ENCODE measurements at places on chromosomes 12 and 14.

DNA sequence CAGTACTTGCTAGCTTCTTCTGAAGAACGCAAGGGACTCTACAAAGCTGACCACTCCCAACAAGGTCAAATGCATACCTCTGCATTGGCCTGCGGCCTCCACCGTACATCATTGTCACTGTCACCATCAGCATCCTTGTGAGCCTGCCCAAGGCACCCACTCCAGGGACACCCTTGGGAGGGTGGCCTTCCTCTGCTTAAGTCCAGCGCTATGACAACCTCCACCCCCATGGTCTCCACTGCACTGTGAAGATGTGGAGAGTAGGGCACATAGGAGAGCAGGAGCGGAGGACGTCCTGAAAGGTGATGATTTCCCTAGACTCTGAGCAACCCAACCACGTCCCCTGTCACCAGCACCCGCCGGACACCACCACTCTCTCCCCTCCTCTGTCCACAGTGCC, 252.8 kb downstream of the ALG10 start:
- DNase-seq = no peak

DNA sequence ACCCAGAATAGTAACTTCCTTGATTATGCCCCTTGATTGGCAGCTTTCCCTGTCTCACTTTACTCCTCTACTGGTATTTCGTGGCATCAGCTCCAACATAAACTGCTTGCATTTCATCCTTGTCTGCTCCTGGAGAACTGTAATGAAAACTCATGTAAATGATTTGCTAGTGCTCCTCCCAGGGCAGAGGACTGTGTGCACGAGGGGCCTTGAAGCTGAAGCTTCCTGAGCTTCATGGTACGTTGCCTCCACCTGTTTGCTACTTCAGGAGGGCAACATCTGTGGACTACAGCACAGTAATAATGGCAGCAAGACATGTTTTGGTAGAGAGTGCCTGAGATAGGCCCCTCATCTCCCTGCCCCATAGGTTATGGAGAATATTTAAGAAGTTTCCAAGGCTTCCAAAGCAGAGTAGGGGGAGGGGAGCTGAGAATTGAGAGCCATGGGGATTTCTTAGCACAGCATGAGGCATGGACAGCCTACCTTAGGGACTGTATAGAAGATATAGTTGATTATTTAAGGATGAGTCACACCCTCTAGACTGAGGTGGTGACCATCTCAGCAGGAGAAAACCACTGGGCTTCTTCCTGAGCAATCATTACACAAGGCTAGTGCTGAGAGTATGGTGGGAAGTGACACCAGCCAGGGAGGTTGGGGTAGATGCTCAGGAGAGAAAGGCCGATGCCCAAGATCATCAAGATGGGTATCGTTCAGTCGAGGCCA, 29.5 kb downstream of the CCDC198 start:
- no peak for DNase-seq

DNA sequence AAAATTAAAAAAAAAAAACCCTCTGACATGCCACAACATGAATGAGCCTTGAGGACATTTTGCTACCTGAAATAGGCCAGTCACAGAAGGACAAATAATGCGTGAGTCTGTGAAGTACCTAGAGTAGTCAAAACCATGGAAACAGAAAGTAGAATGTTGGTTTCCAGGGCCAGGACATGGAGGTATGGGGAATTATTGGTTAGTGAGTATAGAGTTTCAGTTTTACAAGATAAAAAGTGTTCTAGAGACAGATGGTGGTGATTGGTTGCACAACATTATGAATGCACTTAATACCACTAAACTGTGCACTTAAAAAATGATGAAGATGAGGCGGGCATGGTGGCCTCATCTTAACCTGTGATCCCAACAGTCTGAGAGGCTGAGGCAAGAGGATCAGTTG, 47.6 kb upstream of the ZFP36L1 start:
- DNase-seq = no peak

- no peak for DNase-seq
Observed at GRCh38 chr12:126726481-126727217, 1540.3 kb upstream of the TMEM132C start.

DNA sequence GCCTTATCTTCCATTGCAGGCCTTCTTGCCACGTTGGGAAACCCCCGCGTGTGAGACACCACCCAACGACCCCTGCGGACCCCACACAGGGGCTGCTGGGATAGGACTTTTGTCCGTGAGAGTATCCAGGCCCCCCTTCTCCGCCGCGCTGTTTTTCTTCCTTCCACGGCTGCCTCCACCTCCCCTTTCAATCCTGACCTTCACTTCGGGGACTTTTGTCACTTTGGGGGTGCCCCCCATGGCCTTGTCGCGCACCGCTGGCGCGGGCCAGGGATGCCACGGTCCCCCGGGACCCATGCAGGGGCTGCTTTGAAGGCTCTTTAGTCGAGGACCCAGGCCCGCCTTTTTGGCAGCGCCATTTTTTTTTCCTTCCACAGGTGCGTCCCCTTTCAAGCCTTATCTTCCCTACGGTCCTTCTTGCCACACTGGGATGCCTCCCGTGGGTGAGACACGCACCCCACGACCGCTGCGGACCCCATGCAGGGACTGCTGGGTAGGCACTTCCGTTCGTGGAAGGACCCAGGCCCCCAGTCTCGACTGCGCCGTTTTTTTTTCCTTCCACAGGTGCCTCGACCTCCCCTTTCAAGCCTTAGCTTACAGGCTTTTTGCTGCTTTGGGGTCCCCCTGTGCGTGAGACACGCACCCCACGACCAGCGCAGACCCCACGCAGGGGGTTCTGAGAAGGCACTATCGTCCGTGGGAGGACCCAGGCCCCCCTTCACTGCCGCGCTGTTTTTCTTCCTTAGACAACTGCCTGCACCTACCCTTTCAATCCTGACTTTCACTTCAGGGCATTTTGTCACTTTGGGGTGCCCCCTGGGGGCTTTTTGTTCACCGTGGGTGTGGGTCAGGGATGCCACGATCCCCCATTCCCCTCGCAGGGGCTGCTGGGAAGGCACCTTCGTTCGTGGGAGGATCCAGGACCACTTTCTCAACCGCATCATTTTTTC, 267.4 kb downstream of the ALG10 start:
- no peak for DNase-seq

GRCh38 chr12:121792607-121793439, 665 bp downstream of the RHOF start:
- DNase-seq = no peak

DNA sequence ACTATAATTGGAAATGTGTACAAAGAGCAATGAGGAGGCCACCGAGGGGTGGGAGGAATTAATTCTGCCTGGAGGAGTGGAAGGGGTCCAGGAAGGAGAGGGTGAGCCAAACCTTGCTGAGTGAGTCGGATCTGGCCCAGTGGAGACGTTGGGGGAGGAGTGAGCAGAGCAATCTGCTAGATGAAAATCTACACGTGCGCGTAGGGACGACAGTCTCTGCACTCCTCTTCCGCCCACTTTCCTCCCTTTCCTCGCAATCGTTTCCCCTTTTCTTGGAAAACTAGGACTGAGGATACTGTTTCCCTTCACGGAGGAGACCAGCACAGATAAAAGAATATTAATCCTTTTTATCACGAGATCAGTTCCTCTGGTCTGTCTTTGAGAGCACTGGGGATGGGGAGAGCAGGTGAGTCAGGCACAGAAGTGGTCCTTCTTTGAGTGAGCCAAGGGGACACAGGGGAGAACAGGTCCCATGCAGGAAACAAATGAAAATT, 2.9 kb upstream of the NAB2 start:
- DNase-seq = peak; percentile 21

- no peak for DNase-seq
Observed at GRCh38 chr12:116885491-116885890, 4.2 kb upstream of the HRK start.

DNA sequence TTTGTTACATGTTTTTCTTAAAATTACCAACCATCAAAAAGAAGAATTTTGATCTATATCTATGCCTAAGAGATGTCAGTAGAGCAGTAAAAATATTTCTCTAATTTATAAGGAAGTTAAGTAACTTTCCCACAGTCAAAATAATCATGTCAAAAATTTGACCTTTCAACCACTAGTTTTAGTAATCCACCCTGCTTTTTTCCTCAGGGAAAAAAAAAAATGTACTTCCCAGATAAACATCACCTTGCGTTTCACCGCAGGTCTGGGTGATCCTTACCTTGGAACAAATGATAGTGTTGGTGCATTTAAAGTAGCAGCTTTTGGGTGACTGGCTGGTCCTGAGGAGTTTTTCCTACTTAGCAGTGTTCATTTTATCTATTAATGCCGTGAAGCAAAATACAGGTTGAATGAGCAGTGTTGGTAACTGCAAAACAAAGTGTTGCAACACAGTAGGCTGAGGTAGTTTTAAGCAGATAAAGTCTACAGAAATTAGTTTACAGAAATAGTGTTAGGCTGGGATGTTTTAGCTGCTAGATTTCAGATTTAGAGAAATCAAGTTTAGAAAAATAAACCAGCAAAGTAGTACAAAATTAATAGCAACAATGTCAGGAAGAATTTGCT, 137.2 kb upstream of the DNM1L start:
- no peak for DNase-seq

DNA sequence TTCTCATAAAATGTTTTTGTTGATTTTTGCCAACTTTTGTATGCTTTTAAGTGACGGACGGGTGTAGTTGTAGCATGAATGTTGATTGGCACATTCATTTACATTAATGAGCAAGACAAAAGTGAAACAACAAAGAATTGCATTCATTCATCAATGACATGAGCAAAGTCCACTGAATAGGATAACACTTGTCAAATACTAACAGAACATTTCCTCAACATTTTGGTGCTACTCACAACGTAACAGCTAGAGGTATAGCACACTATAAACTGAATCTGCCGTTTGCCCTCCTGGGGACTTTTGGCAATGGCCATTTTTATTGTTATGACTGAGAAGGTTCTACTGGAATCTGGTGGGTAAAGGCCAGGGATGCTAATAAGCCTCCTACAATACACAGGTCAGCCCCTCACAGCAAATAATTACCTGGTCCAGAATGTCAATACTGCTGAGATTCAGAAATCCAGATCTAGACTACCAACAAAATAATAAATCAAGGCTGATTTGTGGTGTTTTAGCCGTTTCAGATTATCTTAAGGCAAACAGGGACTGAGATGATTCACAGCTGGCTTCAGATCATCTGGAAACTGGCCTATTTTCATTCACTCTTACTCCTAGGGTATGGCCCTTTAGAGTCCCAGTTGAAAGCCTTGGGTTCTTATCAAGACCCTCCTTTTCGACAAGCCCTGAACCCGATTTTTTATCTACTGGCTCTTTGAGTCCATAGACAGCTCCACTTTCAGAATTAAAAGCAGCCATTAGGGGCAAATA, 22.5 kb upstream of the CDKN3 start:
- no peak for DNase-seq

- no peak for DNase-seq
Observed at GRCh38 chr14:57061009-57061711, 207.5 kb downstream of the EXOC5 start.

GRCh38 chr12:92921877-92922276, 7.2 kb downstream of the EEA1 start:
- no peak for DNase-seq

DNA sequence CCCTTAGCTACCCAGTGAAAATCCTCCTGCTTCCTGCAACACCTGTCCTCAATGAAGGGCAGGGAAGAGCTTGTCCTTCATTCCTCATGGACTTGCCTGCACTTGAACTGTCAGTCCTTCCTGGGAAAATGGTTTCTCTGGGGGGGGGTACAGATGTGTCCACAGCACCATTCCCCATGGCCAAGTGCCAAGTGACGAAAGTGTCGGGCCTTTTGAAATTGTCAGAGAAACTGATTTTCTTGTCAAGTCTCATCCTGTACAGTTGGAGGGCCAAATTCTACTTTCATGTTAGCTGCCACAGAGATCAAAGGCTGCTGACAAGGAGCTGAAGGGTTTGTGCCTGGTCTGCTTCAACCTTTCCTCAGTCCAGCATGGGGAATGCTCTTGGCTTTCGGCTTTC, 179.5 kb upstream of the PARP11 start:
- DNase-seq = no peak

DNA sequence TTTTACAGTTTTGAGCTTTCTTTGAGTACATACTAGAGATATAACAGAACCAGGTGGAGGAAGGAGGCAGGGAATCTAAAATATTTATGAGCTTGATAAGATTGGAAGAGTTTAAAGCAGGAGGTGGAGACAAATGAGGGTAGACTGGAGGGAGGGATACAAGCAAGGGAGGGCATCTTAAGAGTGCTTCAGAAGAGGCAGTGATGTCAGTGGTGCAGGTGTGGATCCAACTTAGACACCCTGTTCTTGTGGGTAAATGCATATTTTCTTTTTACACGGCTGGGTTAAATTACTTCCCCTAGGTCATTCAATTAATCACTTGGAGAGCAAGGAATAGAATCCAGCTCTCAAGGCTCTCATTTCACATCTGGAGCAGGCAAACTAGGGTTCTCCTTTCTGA, 146.1 kb upstream of the LRIG3 start:
- no peak for DNase-seq

DNA sequence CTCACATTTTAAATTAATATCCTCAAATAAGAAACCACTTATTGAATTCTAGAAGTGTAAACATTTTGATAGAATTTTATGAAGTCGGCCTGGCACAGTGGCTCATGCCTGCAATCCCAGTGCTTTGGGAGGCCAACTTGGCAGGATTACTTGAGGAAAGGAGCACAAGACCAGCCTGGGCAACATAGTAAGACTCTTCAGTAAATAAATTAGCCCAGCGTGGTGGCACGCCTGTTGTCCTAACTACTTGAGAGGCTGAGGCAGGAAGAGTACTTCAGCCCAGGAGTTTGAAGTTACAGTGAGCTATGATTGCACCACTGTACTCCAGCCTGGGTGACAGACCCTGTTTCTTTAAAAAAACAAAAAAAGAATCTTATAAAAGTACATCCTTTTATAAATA, 8.9 kb upstream of the ZNF410 start:
- no peak for DNase-seq

DNA sequence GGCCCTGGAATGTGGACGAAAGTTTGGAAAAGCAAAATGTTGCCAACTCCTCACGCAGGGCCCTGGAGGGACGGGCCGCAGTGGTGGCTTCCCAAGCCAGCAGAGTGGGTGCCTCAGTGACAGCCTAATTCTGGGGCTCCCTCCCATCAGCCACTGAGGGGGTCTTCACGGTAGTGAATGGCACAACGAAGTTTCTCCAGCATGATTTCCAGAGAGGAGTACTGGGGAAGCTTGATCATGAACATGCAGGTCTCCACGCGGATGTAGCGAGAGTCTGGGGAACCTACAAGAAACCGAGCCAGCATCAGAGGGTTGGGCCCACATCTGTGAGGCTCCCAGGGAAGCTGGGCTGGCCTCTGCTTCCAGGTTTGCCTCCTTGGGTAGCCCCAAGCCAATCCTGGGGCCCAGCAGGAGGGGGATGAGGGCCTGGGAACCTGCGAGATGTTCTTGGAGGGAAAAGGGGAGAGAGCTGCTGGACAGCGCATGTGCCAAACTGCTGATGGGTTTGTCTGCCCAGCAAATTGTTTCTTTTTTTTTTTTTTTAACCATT, 37.0 kb downstream of the TRAFD1 start:
- DNase-seq = no peak

DNA sequence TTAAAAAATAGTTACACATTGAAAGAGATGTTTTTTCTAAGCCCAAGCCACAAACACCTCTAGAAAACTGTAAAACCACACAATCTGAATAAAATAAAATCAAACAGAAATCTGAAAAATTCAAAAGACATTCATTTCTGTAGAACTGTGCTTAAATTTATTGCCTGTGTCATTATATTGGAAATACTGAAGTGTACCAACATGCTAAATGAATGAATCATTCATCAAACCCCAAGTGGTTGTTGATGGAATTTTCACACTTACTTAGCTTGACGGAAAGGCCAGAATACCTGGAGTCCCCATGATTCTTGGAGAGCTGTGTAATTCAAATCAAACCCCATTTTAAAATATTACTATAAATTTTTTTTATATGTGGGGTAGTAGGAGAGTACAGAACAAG, 2.7 kb downstream of the KITLG start:
- no peak for DNase-seq

GRCh38 chr12:75751769-75752471, 240.5 kb upstream of the KRR1 start:
- no peak for DNase-seq

Data from nucleus accumbens (tissue), 56 donors.